ENCODE measurements at places on chromosomes 6 and 20. TPM values are rescaled to one million over a fixed set of nuclear protein-coding genes. Genes with fewer than 3 reads are reported as not detected.

GRCh38 chr6:128047989-128048388, 147.1 kb upstream of the THEMIS start:
- DNase-seq = no peak

- DNase-seq = no peak
These were observed 126.2 kb upstream of the RNF24 start for GRCh38 chr20:4141291-4142240.

- DNase-seq = no peak
These were observed 16.8 kb downstream of the VEGFA start for GRCh38 chr6:43786664-43787329.

- no peak for DNase-seq
These were observed 4.2 kb downstream of the GTPBP2 start for GRCh38 chr6:43624786-43625288.

- DNase-seq = no peak
These were observed 25.8 kb downstream of the SERPINB9 start for GRCh38 chr6:2877057-2877882.

GRCh38 chr6:90940812-90941481, 354.1 kb upstream of the MAP3K7 start:
- no peak for DNase-seq

DNA sequence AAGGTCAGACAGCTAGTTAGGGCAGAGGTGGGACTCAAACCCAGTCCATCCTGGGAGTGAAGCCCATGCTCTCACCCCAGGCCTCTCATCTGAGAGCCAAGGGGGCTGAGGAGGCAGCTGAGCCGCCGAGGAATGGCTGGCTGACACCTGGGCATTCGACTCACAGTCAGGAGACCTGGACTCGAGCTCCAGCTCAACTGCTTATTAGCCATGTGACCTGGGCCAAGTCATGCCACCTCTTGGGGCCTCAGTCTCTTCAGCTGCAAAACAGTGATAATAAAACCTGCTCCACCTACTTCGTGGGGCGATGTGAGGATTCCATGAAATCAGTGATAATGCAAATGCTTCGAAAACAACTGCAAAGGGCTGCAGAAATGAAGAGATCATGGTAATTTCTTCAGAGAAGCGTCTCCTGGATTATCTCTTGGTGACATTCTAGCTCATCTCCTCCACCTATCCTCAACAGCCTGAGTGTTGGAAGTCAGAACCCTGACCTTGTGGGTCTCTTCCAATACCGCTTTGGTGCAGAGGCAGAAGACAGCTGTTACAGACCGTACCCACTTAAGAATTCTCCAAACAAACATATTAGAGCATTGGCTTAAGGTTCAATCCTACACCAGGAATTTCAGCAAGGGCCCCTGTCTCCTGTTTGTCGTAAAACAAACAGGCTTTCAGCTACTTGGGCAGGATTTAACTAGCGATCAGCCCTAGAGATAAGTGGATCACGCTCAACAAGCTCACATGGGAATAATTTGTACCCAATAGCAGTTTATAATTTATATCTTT, 60.0 kb upstream of the PIM1 start:
- DNase-seq = no peak

DNA sequence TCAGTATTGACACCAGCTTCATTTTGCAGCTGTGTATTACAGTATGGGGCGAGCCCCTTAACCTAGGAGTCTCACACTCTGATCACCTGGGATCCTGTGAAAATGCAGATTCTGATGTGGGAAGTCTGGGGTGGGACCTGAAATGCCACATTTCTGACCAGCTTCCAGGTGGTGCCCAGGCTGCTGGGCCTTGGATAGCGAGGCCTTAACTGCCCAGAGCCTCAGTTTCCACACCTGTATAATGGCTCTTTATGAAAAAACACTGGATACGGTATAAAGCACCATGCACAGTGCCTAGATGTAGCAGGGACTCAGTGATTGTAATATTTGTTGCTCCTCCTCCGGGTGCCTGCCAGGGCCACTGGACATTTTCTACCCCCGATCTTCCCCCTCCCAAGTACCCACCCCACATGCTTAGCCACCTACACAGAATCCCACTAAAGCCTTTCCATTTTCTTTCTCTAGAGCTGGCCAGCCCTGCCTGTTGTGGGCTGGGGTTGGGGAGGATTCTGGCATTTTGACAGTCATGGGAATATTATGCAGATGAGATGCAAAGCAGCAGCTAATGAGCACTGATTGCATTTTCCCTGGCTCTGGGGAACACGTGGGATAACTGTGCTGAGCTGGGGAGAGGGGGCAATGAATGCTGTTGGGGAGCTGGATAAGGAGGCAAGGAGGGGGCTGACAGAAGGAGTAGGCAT, 44.8 kb downstream of the SPDEF start:
- DNase-seq = no peak

GRCh38 chr6:88374553-88374952, 208.4 kb upstream of the CNR1 start:
- no peak for DNase-seq

VIP gene
- total RNA-seq = not detected

ME1 gene
- total RNA-seq = 4.4 TPM

DPPA5 gene
- total RNA-seq = not detected

RIPOR3 gene
- 0.44 TPM for total RNA-seq
